Neural progenitor cell (in vitro differentiated cells): ENCODE measurements at places on chromosomes 4 and X. TPM values are rescaled to one million over a fixed set of nuclear protein-coding genes. Genes with fewer than 3 reads are reported as not detected.
A peak's percentile ranks its signal among the peaks of the same experiment; 100 is the strongest.

DNA sequence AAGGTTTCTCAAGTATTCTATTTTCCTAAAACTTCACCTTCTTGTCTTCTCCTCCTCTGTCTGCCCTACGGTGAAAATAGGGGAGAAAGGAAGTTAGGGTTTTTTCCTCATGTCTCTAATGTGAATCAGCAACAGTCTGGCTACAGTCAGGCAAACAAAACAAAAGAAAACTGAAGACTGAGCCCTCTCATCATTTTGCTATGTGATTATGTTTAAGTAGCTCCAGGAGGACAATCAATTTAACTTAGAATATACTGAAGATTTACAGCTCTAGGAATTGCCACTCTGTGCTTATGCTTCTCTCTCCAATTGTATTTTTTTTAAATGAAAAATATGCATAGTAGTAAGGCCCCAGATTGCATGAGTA lies 316.2 kb downstream of the GPAT3 start:
- no peak for DNase-seq

DNA sequence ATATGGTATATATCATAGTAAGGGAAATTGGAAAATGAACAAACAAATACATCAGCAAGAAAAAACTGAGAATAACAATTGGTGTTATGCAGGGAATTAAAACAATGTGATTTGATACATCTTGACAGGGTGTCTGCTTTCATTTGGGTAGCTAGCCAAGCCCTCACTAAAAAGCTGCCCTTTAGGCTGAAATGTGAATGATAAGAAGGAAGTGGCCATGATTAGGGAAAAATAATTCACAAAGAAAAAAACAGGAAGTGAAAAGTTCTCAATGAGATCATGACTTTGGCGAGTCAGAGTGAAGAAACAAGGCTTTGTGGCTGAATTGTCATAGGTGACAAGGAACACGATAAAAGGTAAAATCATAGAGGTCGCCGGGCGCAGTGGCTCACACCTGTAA lies 675.8 kb upstream of the SLIT2 start:
- no peak for DNase-seq

DNA sequence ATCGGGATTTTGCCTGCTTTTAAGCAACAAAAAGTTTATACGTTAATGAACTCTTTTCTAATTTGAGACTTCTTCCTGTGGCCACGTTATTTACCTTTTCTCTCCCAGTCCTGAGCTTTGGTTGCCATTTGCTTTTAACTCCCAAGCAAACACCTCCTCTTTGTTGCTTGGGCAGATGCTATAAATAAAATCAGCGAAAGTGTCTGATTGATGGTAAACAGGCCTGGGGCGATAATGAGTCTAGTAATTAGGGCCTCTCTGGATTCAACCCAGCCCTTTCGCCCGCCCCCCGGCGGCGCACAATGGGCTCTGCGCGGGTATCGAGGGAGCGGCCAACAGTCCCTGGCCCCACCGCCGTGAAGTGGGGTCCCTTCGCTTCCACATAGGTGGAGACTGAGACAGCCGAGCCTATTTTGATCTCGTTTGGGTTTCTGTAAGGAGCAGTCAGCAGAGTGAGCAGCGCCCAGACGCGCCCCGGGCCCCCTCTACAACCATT lies 790 bp downstream of the CLGN start:
- peak; percentile 73 for DNase-seq

- no peak for DNase-seq
Observed at GRCh38 chrX:56268888-56269287, 36.7 kb downstream of the KLF8 start.

Gene PDCL2
- not detected in 2 replicates for total RNA-seq

Gene PLAC8
- 0.15 TPM in 1 of 2 replicates, not detected in the other for total RNA-seq

Gene CT45A1
- not detected in 2 replicates for total RNA-seq

Gene AADAT
- 20.0 and 24.2 TPM in 2 replicates for total RNA-seq
